ENCODE measurements at places on chromosomes 13 and 19.

DNA sequence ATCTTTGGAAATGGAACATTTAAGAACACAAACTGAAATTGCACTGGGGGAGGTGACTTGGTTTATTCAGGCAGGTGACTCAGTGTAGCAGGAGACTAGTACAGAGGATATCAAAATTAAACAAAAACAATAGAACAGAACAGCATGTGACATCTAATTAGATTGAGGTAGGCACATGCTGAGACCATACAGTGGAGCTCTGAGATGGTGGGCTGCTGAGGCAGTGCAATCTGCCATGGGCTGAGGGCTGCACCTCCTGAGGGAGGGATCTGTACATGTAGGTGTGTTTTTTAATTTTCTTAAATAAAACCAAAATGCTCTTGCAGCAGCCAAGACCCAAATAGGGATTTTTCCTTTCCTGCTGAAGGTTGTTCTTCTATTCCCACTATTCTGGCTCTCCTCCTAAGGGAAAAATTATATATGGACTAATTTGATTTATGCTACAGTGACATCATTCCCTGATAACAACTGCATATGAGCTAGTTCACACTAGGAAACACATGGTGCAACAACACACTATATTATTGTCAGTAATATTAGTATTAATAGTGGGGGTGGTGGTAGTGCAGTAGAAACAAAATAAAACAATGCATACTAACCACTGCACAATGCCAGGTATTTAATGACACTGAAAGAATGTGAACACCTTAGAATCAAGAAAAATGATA, 48.0 kb downstream of the LNX2 start:
- peaks cover 22% of the 10 kb centered on the region for H3K36me3 ChIP-seq
- H3K4me3 ChIP-seq, result no peak overlapping the region
- H3K27me3 ChIP-seq, result no peaks in the 10 kb centered on the region
- no peak overlapping the region for H3K27ac ChIP-seq
- no peak for DNase-seq
- H3K4me1 ChIP-seq, result no peaks in the 10 kb centered on the region

GRCh38 chr13:18992791-18993190, 188.8 kb downstream of the TUBA3C start:
- no peaks in the 10 kb centered on the region for H3K27me3 ChIP-seq
- DNase-seq, result no peak
- H3K4me3 ChIP-seq, result no peak overlapping the region
- H3K36me3 ChIP-seq, result no peaks in the 10 kb centered on the region

- H3K27me3 ChIP-seq, result no peaks in the 10 kb centered on the region
- H3K36me3 ChIP-seq, result no peaks in the 10 kb centered on the region
- H3K4me1 ChIP-seq, result no peaks in the 10 kb centered on the region
- H3K4me3 ChIP-seq, result peak overlapping the region; percentile 72
Observed at GRCh38 chr13:97225533-97225932, 3.4 kb downstream of the MBNL2 start.

- no peak overlapping the region for H3K27ac ChIP-seq
- no peaks in the 10 kb centered on the region for H3K27me3 ChIP-seq
Observed at GRCh38 chr19:54893406-54893805, 12.5 kb upstream of the NCR1 start.

DNA sequence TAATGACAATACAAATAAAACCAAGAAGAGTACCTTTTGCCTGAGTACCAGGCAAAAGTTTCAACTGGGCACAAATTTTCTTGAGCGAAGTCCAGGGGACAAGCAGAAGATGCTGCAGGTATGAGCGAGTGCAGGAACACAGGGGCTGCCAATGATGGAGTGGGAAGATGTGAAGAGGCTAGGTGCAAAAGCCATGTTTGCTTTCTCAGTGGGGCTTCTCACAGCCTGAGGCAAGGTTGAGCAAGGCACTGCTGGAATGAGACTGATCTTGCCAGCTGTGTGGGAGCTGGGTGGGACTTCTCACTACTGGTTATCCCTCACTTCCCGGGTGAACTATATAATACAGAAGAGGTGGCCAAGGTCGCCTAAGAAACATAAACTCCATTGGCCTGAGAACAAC, 1200.7 kb downstream of the SLITRK1 start:
- no peaks in the 10 kb centered on the region for H3K36me3 ChIP-seq
- DNase-seq, result no peak
- no peak overlapping the region for H3K27ac ChIP-seq

DNA sequence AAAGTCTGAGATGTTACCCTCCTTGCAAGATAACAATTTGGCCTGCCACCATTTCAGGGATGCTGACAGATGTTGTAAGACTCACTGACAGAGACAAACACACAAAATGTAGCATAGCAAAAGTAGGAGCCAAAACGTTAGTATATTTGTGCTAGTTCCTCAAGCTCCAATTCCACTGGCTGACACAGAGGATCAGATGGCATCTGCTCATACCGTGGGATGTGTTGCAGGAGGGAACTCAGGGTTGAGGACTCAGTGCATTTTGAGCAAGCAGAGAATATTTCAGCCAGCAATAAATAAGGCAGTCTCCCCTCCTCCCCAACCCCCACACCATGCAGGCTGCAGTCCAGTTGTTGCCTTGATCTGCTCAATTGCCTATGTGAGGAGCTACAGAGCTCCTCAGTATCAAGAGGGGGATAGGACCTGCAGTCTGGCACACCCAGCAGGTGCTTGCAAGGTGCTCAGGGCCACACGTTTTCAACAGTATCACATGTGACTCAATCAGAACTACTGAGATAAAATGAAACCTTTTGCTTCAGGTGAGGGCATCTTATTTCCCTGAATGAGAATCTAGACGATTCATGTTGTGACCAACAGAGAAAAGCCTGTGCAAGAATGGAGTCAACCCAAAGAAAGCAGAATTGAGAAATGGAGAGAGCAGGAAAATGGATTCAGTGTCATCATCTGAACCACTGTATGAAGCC, 23.6 kb upstream of the LRCH1 start:
- no peak for DNase-seq
- H3K27me3 ChIP-seq, result no peaks in the 10 kb centered on the region
- peaks cover 3% of the 10 kb centered on the region for H3K4me1 ChIP-seq
- H3K27ac ChIP-seq, result no peak overlapping the region
- no peaks in the 10 kb centered on the region for H3K36me3 ChIP-seq

All from tibial artery (tissue), 4 donors.